ENCODE measurements at places on chromosomes 4 and X.

DNA sequence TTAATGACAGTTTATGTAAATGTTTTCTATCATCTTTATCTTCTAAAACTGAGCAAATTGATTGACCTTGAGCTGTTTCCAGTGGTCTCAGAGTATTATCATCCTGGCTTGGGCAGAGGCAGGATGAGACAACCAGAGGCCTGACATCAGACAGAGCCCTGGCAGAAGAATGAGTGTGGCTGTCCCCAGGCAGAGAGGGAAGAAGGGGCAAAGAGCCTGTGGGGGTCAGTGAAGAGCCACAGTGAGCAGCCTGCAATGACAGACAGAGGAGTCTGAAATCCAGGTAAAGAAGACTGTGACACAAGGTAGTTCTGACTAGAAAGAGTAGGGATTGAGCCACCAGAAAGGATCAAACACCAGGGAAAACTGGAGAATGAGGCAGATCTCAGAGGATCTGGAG is 182.4 kb upstream of the ARSJ start:
- DNase-seq: no peak

GRCh38 chrX:48914593-48915493 is 3.4 kb upstream of the SLC35A2 start:
- no peak for DNase-seq

DNA sequence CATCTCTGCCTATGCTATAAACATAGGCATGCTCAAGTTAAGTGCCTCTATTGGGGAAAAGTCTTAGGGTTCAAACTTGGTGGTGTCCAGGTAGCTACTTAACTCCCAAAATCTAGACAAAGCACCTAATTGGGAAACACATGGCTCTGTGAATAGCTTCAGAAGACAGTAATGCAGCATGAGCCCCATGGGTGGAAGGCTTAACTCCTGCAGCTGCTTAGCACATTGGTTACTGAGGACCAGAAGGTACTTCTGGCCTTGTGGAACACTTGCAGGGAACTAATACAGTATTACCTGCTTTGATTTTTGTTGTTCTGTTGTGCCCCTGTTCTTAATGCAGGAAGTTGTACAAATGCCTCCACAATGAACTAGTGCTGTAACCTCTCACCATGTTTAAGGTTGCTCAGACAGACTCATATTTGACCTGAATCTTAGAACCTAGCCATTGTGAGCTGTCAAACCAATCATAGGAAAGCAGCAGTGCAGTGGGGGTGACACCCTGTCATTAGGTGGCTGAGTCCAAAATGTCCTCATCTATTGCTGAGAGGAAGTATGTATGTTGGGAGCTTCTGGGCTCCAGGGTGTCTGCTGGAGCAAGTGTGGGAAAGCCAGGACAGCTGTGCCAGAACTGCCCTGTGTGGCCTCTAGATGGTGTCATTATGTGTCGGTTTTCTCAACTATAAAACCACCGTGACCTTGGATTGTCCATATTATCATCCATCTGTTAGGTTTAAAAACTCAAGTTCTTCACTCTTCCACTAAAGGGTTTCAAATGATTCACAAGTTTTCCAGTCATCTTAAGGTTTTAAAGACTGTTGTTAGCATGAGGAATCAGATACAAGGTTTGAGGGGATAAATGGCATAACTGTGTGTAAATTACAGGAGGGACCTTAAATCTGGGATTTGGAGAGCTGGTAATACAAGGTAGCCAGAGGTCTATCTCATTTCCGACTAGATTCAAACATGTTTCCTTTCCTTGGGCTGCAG is 69.9 kb upstream of the WDR1 start:
- DNase-seq: no peak

DNA sequence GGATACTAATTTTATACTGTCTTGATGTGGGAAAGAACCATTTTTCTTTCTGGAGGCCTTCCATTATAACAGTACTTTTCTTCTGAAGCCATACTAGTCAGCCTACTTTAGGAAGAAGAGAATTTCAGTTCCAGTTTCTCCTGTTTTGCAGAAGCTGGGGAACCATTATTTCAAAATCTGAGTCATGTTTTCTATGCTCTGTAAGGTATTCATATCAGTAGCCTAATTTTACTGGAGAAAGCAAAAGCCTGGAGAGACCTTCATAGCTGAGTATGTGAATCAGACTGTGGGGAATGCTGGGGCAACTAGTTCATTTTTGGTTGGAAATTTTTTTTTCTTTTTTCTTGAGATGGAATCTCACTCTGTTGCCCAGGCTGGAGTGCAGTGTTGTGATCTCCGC is 22.4 kb downstream of the AFF1 start:
- DNase-seq: no peak

DNA sequence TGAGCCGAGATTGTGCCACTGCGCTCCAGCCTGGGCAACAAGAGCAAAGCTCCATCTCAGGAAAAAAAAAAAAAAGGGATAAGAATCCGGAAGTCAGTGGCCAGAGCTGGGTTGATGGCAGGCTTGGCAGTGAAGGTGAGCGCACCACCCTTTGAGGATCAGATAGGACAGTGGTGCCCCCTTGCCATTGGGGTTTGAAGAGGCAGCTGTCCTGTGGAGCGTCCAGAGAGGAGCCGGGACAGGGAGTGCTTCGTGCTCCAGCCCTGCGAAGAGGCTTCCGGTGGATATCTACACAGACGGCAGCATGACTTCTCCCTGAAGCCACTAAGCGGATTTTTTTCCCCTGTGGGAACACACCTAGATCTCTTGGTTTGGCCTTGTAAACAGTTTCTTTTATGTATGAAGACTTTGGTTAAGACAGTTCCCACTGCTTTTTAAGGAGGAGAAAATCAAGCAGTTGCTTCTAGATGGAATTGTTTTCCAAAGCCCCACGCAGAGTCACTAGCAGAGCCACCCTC is 6.5 kb downstream of the TBC1D14 start:
- no peak for DNase-seq

DNA sequence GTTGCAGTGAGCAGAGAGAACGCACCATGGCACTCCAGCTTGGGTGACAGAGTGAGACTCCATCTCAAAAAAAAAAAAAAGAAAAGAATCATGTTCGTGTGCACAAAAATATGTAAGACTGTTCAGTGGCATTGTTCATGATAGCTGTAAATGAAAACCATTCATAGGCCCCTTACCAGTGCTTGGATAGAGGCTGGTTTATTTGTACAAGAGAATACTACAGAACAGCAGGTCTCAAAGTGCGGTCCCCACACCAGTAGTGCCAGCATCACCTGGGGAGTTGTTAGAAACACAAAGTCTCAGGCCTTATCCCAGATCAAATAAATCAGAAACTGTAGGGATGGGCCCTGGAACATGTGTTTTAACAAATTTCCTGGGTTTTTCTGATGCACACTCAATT is 12.7 kb upstream of the MRFAP1 start:
- no peak for DNase-seq

DNA sequence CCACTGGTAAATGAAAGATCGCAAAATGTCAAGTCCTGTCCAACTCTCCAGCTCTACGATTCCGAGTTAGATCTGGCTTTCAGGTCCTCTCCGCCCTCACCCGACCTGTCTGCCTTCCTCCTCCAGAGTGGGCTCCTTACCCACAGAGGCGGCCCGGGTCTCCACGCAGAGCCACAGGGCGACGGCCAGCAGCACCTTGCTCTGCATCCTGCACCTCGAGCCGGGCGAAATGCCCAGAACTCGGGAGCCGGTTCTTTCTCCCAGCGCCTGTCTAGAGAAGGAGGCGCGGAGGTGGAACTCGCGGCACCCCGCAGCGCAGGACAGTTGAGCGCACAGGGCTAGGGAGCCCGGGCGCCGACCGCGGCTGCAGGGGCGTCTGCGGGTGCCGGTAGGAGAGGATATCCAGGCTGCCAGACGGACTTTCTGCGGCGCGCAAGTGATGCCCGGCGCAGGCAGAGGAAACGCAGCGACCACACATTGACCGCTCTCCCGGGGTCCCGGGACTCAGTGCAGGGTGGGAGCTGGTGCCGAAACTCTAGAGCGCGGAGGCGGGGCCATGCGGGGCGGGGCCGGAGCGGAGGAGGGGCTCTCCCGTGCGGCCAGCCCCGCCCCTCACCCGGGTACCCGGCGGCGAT is at the start of gene KDR:
KDR (minus strand) TSS at position 509 of the 635 bp plus-strand sequence; CDS start at position 207, 302 bp downstream.
- no peak for DNase-seq

GRCh38 chr4:144634978-144635747 is 10.8 kb upstream of the HHIP start:
- no peak for DNase-seq

GRCh38 chr4:36099509-36099908 is 144.8 kb downstream of the ARAP2 start:
- DNase-seq: no peak

DNA sequence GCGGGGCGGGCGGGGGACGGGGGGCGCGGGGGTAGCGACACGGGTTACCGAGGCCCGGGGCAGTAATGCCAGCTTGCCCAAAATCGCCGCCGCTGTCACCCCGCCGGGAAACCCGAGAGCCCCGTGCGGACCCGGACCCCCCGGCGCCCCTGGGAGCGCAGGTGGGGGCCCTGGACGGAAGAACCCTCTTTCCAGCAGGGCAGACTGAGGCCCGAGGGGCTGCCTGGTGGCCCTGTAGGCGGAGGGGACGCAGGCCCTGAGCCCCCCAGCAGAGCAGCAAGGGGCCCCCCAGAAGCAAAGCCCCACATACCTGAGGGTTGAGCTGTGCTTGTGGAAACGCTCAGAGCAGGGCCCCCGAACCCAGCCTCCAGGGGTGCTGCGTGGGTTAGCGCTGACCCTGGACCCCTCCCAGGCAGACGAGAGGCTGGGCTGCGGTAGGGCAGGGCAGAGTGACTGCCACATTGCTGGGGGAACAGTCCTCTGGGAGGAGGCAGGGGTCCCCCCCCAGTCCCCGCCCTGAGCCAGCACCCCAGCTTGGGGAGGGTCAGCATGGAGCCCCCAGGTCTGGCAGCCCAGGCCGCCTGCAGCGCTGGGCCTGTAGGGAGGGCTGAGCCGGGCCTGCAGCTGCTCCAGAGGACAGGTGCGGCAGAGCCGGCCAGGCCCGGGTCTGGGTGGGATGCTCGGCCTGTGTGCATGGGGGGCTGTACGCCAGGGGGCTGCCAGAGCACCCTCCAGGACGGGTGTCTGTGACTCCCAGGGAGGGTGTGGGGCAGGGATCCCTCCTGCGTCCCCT is 646 bp downstream of the DOK7 start:
- no peak for DNase-seq

GRCh38 chr4:136812100-136812880 is 720.0 kb downstream of the PCDH18 start:
- DNase-seq: no peak

DNA sequence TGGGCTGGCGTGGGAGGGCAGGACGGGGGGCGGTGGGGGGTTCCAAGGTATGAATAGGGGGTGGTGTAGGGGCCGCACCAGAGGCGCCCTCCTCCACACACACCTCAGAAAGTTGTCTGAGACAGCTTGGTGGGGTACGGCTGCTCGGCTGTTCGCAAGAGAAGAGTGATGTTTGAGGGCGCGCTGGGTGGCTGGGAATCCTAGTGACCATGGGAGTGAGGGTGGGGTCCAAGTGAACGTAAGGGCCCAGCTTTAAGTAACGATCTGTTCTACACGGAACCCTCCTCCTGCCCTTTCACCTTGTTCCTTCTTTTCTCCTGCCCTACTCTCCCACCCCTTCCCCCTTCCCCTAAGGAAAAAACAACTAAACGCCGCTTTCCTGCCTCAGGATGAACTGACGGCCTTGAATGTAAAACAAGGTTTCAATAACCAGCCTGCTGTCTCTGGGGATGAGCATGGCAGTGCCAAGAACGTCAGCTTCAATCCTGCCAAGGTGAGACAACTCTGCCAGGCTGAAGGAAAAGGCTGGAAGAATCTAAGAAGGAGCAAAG is 664 bp downstream of the MED12 start:
- no peak for DNase-seq

GRCh38 chr4:103982454-103982853 is 262.7 kb upstream of the TACR3 start:
- no peak for DNase-seq

DNA sequence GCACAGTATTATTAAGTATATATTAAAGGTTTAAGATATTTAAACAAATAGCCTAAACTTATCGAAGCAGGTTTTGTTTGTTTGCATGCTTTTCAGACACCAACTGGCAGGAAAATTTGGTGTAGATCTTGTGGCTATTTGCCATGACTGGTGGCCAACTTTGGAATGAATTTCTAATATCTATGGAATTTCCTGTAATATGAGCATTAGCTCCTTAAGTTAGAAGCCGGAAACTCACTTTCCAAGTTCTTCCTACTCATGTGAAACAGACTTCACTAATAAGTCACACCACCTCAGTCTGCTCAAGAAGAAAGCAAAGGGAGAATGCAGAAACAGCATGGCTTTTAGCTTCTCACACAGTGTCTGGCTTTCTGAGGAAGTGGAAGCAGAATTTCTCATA is 563.9 kb downstream of the GRXCR1 start:
- DNase-seq: no peak

GRCh38 chrX:39724544-39724943 is 373.2 kb downstream of the BCOR start:
- DNase-seq: no peak

GRCh38 chr4:77349796-77350195 is 192.8 kb downstream of the CCNG2 start:
- DNase-seq: no peak

DNA sequence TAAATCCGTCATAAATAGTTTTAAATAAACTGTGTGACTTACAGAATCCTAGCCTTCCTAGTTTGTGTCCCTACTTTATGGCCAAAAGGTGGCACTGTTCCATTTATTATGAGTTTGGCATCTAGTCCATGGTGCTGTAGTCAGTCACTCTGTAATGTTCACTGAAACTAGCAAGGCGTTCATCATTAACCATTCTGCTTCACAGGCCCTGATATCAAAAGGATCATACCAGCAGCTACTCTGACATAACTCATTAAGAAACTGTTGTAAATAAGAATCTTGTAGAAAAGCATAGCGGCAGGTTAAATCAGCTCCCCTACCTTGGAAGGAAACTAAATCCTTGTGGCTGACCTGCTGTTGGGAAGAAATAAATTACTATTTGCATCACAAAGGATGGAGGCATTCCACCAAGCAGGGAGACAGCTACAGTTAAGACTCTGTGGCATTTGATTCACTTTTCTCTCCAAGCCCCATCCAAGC is 919.6 kb upstream of the DIAPH2 start:
- DNase-seq: no peak

GRCh38 chr4:151808542-151808941 is 47.7 kb upstream of the GATB start:
- DNase-seq: no peak

DNA sequence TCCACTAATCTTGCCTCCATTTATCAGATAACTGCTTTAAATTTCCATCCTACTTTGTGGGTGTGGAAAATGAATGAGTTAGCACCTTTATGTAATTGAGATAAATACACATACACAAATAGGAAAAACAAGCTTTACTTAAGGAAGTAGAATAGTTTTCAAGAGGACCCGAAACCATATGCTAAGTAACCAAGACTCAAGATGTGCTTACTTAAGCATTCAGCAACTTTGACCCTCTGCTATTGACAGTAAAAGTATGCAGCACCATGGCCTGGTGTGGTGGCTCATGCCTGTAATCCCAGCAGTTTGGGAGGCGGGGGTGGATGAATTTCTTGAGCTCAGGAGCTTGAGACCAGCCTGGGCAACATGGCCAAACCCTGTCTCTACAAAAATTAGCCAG is 29.9 kb downstream of the RNF175 start:
- DNase-seq: no peak

DNA sequence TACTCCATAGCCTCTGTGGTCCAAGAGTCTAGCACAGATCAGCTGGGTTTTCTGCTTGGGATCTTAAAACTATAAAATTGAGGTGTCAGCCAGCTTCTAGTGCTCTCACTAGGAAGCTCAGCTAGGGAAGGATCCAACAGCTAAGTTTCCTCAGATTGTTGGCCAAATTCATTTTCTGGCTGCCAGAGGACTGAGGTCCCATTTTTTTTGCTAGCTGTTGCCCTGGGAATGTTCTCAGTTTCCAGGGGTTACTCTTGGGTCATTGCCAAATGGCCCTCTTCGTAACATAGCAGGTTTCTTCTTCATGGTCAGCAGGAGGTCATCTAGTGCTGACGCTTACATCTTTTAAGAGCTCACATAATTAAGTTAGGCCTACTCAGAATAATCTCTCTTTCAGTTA is 2178.2 kb downstream of the ARAP2 start:
- no peak for DNase-seq
